ENCODE measurements at places on chromosomes 16 and 17. TPM values are rescaled to one million over a fixed set of nuclear protein-coding genes. Genes with fewer than 3 reads are reported as not detected.
A peak's percentile ranks its signal among the peaks of the same experiment; 100 is the strongest.

FGF11 gene
- total RNA-seq = 0.86 TPM

BRICD5 gene
- 5.3 TPM for total RNA-seq

ITGAX gene
- 1.8 TPM for total RNA-seq

CDH8 gene
- total RNA-seq = not detected

HIC1 gene
- total RNA-seq = 9.9 TPM

ABCC11 gene
- total RNA-seq = 5.8 TPM

- peak; percentile 59 for DNase-seq
Measured at GRCh38 chr17:83064732-83065659, 14.4 kb upstream of the METRNL start.

DNA sequence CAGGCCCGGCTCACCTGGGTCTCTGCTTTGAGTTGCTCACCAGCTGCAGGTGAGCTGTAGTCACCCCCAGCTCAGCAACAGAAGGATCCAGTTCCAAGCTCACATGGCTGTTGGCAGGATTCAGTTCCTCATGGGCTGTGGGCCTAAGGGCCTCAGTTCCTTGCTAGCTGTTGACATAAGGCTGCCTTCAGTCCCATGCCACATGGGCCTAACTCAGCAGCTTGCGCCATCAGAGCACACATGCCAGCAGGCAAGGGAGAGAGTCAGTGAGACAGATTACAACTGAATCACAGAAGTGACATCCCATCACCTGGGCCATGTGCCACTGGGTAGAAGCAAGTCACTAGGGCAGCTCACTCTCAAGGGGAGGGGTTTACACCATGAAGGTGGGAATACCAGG is 24.7 kb downstream of the PSMD7 start:
- no peak for DNase-seq

GRCh38 chr16:20344611-20345010 is 7.9 kb downstream of the UMOD start:
- DNase-seq = no peak

- no peak for DNase-seq
Measured at GRCh38 chr16:87895641-87896141, 26.4 kb upstream of the SLC7A5 start.

DNA sequence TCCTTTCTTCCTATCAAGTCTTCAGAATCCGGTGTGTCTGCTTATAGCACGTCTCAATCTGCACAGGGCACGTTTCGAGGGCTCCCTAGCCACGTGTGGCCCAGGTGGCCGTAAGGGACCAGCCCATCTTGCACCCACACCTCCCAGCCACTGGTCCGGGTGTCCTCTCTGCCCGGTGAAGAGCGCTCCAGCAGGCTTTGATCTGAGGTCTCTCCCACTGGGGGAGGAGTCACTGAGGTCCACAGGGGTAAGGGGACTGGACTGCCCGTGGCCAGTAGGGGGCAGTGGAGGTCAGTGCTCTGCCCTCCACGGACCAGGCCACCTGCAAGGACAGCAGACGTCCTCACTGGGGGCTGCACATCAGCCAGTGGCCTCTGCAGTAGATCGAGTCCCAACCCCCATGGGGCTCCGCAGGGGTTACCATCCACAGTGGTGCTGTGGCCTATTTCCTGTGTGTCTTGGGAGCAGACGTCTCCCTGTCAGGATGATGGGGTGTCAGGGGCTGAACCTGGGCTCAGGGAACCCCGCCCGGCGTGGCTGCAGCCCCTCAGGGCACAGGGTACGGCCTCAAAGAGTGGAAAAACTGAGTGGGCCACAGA is 204.1 kb upstream of the CIBAR2 start:
- DNase-seq = peak; percentile 76

- DNase-seq = no peak
Measured at GRCh38 chr16:877242-878071, 76.9 kb upstream of the GNG13 start.

DNA sequence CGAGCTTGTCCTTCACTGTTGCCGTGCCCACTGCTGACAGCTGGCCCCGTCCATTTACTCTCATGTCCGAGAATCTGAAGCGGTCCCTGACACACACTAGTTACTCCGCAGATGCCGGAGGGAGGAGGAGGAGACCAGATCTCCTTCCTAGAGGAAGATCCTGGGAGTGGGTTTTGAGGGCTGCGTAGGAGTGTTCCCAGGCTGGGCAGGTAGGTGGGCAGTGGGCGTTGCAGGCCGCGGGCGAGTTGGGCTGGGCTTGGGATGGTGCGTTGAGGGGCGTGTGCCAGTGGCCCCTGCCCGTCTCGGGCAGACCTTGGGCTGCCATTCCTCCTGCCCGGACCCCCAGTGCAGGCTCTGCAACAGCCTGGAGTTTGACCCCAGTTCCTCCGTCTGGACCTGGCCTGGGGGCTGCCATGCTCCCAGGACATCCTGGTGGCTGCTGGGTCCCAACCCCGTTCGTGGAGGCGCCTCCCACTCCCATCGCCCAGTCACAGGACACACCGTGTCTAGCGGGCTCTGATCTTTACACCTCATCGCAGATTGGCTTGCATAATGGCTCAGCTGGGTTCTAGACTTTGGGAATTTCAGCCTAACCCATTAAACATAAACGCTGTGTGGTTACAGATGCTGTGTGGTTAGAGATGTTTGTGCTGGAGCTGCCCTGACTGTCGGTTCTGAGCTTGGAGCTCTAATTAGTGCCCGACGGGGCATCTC is 22.8 kb downstream of the CACNA1H start:
- no peak for DNase-seq

DNA sequence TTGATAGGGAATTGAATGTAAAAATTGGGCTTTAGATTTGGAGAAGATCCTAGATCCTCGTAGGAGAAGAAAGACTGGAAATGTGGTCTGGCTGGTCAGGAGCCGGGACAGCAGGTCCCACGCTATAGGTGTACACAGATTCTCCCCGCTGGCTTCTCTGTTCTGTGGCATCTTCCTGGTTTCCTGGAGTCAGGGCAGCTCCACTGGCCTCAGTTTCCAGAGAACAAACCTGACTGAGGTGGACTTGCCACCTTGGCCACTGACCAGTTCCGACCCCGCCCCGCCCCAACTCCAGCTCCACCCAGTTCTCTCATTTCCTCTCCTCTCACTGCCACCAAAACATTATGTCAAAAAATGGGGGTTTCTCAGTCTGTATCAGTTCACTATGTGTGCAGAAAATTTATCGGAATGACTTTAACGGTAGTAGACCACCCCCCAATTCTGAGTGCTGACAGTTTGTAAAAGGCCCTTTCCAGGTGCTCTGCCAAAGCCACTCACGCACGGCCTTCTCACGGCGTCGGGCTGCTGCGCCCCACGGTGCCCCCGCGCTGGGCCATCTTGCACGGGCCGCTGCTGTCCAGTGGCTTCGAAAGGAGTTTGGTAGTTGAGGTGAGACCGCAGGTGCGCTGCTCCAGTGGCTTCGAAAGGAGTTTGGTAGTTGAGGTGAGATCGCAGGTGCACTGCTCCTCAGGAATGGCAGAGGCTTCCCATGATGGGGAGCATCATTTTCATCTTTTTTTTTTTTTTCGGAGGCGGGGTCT is 161.4 kb upstream of the CHMP6 start:
- no peak for DNase-seq

DNA sequence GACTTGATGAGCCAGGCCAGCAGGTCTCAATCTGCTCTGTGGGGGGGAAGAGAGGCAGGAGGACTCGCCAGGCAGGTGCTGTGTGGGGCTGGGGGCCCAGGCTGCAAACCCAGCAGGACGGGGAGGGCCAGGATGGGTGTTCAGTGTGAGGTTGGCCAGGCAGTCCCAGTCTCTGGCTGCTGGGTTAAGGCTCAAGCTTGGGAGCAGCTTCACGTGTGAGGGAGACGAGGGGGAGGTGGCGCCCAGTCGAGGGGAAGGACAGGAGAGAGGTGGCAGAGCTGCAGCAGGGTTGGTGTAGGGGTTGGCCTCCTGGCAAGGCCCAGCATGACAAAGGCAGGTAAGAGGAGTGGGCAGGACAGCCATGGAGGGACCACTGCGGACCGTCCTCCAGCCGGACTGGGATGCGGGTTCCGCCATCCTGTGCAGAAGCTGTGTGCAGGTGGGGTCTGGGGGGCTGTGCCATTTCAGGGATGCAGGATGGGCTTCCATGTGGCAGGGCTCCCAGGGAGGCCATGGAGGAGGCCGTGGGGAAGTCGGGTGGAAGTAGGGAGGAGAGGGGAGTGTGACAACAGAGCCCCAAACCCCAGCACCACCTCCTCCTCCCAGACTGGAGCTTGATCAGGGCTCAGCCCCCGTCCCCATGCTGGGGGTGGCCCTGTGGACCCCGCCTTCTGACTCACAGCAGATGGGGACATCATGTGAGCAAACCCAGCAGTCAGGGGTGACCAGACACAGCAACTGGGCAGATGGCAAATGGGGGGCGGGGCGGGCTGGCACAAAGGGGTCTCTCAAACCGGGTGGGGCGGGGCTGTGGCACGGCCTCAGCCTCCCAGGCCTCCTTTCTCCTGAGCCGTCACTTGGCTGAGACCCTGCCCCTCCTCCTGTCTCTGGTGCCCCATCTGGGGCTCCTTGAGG is 2.8 kb downstream of the ADGRG1 start:
- DNase-seq = no peak

DNA sequence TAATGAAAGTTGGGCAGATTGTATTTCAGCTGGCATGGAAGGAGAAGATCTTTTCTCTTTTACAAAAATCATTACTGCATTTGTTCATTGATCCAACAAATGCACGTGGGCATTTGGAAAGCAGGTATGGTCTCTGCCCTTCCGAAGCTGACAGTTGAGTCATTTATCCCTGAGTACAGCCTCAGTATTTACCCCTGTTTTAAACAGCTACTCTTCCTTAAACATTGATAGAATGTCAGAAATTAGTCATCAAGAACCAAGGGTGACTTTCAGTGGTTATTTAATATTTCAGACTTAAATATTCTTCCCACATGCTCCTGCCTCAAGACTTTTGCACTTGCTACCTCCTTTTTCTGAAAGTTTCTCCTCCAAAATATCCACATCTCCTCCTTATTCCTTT is 226.7 kb upstream of the HSBP1 start:
- no peak for DNase-seq

DNA sequence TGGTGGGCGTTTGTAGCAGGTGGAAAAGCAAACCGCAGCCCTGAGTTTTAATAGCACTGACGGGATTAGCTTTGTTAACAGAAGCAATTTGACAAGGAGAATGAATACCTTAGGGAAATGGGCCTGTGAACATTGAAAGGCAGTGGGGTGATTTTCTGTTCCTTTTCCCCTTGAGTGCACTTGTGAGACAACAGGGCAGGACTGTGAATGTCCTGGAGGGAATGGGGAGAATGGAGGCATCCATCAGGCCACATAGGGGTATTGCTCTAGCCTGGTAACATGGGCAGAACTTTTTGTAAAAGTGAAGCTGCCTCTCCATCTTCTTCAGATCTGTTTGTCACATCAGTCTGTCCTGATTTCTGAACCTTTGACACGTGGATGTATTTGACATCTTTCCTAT is 26.2 kb downstream of the USP43 start:
- DNase-seq = no peak

- no peak for DNase-seq
Measured at GRCh38 chr17:28081467-28081866, 39.0 kb downstream of the NLK start.

DNA sequence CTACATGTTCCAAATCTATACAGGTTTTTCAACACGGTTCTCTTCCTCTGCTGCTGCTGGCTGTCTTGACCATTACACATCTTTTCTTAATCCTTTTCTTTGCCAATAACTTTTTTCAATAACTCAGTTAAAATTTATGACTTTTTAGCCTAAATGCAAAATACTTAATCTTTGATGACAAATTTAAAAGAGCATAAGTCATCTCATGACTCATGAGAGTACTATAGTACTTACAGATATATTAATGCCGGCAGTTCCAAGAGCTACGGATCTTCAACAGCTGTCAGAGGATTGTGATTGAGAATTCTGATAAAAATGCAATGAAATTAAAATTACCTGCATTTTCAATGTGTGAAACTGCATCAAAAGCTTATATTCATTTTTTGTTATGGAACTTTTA is 105.5 kb downstream of the KPNA2 start:
- DNase-seq = no peak

DNA sequence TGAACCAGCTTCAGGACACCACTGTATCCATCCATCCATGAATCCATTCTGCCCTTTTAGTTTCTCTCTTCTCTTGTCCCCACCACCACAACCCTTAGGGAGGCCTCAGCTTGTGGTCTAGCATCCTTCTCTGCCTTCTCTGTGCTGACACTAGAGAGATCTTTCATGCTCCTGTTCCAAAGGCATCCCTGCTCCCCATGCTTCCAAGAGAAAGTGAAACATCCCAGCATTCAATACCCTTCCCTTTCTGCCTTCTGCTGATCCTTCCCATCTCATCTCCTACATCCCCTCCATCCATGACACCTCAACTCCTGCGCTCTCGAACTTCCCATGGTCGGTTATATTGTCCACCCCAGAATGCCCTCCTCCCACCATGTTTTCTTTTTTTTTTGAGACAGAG is 10.0 kb downstream of the RAPGEFL1 start:
- DNase-seq = no peak

GRCh38 chr16:86171329-86171728 is 272.4 kb downstream of the IRF8 start:
- no peak for DNase-seq
